Cardiac muscle cell (in vitro differentiated cells and primary cell): ENCODE measurements at places on chromosomes 12 and 14. TPM values are rescaled to one million over a fixed set of nuclear protein-coding genes. Genes with fewer than 3 reads are reported as not detected.

DNA sequence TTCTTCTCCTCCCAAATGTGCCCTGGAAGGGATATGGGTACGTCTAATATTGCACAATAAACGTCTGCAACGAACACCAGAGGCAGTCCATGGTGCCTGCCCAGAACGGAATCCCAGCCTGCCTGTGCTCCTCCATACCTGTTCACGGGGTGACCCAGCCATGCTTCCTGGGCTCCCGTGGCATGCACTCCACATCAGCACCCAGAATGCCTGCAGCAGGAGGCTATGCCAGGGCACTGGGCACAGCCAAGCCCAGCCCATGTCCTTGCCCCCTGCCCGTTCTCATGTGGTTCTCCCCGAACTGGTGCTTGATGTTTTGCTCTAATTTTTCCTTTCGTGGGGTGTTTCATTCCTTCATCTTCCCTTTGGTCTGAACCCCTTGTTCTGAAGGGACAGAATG lies 404.3 kb downstream of the BCL11B start:
- no peak for DNase-seq

CLEC4C gene
- polyA plus RNA-seq = not detected in 2 replicates

- no peak for DNase-seq
Observed at GRCh38 chr14:73810478-73811163, 41.0 kb upstream of the PTGR2 start.

DNA sequence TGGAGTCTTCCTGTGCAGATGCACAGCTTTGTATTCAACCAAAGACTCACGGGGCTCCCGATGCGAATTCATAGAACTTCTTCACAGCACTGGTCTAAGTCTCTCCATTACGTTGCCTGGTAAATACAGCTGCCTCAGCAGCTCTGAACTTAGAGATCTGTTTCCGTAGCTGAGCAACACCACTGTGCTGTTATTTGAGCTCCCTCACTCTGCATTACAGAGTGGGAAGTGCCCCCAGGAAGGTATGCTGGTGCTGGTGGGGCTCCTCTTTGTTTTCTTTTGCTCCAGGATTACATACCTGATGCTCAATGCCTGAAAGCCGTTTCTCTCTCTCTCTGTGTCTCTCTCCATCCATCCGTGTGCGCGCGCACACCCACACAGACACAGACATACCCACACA lies 227.5 kb upstream of the RMST start:
- no peak for DNase-seq

CRADD gene
- polyA plus RNA-seq = 13.8 and 15.6 TPM in 2 replicates

DNA sequence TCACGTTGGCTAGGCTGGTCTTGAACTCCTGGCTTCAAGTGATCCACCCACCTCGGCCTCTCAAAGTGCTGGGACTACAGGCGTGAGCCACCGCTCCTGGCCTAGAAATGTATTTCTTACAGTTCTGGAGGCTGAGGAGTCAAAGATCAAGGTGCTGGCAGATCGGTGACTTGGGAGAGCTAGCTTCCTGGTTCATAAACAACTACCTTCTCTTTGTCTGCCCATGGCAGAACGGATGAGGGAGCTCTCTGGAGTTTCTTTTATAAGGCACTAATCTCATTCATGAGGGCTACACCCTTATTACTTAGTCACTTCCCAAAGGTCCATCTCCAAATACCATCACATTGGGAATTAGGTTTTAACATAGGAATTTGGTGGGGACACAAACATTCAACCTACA lies 38.9 kb downstream of the SLC17A8 start:
- no peak for DNase-seq

GRCh38 chr12:121345151-121345815 lies 6.9 kb downstream of the ANAPC5 start:
- no peak for DNase-seq

- DNase-seq = no peak
Observed at GRCh38 chr12:54140588-54141388, 48.0 kb downstream of the SMUG1 start.

LIN7A gene
- polyA plus RNA-seq = 3.0 and 9.2 TPM in 2 replicates

- DNase-seq = no peak
Observed at GRCh38 chr14:103613517-103613916, 15.5 kb upstream of the KLC1 start.

DNA sequence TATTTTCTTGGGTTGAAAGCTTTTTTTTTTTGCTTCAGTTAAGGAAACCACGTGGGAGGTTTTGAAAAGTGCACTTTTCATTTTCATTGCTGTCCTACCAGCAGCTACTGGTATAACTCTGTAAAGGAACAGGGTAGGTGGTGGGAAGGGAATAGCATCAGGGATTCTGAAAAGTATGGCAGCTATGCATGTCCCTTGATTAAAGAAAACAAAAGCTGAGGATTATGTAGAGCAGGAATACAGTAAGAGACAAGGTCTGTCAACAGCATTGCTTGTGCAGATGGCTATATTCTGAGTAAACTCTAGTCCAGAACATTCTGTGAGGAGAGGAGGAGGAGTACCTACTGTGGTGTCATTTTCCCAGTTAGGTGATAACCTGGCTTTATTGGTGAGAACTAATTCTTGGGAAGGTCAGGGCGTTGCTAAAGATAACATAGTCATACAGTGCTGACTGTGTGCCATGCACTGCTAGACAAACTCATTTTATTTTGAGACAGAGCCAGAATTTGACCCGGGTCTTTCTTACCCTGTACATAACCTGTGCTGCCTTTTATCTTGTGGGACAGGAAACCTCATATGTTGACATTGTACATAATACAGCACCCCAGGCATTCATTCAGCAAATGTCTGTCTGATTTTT lies 80.3 kb upstream of the TRAF3 start:
- DNase-seq = no peak

- DNase-seq = no peak
Observed at GRCh38 chr14:50312734-50313054, 570 bp downstream of the DMAC2L start.

DNA sequence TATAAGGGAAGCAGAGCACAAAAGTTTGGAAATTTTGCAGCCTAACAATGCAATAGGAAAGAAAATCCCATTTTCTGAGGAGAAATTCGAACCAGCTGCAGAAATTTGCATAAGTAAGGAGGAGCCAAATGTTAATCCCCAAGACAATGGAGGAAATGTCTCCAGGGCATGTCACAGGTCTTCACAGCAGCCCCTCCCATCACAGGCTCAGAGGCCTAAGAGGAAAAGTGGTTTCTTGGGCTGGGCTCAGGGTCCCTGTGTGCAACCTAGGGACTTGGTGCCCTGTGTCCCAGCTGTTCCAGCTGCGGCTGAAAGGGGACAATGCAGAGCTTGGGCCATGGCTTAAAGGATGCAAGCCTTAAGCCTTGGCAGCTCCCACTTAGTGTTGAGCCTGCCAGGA lies 190.0 kb downstream of the MDGA2 start:
- no peak for DNase-seq
